ENCODE measurements at places on chromosomes 16 and 17.

GRCh38 chr17:48406936-48407567 lies 23.0 kb downstream of the SKAP1 start:
- no peak for DNase-seq

DNA sequence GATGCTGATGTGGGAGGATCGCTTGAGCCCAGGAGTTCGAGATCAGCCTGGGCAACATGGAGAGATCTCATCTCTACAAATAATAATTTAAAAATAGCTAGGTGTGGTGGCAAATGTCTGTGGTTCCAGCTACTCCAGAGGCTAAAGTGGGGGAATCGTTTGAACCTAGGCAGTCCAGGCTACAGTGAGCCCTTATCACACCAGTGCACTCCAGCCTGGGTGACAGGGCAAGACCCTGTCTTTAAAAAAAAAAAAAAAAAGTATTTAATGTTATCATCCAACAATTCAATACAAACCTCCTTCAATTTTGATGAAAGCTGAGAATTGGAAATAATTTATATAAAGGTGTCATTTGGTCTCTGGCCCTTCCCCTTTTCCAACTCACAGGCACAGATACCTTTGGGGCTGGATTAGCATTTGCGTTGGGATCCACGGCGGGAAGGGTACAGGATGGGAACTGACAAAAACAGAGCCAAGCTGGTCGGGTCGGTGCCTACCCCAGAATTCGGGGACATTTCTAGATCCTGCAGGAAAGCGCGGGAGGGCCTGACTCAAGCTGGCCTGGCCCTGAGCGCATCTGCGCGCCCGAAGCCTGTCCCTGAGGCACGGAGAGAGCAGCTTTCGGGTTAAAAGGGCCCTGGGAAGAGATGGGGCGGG lies 860 bp upstream of the DCAF7 start:
- DNase-seq, result no peak

- DNase-seq, result no peak
These were observed 3.1 kb upstream of the SLC13A2 start for GRCh38 chr17:28470266-28470913.

DNA sequence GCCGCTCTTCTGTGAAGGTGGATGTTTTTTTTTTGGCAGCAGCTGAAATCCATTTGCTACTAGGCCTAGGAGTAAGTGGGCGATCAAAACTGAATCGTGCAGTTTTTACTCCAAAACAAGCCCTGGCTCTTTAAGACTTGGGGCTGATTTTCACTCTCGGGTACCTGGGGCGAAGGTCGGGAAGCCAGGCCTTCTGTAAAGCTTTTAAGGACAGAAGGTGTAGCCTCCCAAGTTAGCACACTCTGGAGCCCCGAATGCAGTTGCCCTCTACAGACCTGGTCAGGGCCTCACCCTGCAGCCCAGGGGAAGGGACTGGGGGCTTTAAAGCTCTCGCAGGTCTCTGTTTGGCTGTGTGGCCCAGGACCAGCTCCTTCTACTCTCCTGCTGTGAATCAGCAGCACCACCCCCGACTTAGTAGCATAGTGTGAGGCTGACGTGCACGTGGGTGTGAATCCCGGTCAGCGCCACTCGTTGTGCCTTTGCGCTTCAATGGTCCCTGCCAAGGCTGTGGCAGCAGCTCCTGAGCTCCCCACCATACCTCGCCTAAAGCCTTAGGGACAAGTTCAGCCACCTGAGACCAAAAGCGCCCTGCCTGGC lies 49.9 kb downstream of the TMEM235 start:
- no peak for DNase-seq

GRCh38 chr17:69716556-69716955 lies 302.1 kb downstream of the MAP2K6 start:
- DNase-seq, result no peak

DNA sequence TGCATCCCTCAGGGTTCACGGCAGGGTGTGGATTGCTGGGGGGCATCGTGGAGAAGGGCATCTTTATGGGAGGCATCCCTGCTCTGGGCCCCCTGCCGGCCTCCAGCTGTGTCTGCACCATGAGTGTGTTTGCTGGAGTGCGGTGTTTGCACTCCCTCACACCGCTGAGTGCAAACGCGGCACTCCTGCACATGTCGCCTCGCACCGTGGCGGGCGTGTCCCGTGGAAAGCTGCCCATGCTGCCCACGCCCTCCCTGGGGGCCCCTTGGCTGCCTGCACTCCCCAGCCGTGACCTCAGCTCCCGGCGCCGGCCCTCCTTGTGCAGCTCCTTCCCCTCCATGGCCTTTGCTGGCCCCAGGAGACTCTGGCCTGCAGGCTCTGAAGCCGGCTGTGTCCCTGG lies 74.6 kb upstream of the ZNF750 start:
- no peak for DNase-seq

- DNase-seq, result no peak
These were observed 40.5 kb downstream of the DHRS7B start for GRCh38 chr17:21167303-21167702.

DNA sequence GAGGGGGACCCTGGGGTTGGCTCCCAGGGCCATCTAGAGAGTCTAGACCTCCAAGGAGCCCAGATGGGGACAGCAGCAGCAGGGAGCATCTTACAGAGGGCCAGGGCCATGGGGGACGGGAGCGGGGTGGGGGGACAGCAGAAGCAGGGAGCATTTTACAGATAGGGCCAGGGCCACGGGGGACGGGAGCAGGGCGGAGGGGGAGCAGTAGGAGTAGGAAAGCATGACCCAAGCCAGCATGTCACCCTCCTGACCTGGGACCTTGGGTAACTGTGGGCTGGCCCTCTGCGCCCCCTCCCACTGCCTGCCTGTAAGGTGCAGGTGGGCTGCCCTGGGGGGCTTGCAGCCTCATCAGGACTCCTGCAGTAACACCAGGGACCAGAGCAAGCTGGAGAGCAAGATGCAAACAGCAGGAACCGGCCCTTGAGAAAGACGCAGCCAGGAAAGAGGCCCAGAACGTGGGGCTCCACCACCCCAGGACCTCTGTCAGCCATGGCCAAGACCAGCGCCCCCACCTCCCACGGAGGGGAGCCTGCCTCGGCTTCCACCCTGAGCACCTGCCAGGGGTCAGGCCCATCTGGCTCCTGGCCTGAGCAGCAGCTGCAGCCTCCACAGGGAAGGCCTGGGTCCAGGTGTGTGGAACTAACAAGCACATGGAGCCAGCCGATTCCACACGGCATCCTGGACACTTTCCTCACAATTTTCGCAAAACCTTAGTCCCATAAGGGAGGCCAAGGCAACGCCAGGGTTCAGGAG lies 2.4 kb downstream of the ZNF598 start:
- no peak for DNase-seq

DNA sequence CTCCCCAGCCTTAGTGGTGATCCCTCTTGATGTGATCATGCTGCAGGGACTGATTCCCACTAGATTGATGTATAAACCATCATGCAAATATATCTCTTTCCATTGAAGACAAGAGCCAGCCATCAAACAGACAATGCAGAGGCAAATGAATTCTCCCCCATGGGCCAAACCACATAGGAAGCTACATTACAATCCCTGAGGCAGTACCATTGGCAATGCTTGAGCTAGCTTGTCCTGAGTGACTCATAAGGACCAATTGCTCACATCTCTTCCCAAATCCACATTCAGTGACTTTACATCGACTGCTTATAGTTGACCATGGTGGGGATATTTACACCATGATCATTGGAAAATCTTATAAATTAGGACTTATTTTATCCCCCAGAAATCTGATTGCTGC lies 242.2 kb downstream of the SHISA9 start:
- no peak for DNase-seq

DNA sequence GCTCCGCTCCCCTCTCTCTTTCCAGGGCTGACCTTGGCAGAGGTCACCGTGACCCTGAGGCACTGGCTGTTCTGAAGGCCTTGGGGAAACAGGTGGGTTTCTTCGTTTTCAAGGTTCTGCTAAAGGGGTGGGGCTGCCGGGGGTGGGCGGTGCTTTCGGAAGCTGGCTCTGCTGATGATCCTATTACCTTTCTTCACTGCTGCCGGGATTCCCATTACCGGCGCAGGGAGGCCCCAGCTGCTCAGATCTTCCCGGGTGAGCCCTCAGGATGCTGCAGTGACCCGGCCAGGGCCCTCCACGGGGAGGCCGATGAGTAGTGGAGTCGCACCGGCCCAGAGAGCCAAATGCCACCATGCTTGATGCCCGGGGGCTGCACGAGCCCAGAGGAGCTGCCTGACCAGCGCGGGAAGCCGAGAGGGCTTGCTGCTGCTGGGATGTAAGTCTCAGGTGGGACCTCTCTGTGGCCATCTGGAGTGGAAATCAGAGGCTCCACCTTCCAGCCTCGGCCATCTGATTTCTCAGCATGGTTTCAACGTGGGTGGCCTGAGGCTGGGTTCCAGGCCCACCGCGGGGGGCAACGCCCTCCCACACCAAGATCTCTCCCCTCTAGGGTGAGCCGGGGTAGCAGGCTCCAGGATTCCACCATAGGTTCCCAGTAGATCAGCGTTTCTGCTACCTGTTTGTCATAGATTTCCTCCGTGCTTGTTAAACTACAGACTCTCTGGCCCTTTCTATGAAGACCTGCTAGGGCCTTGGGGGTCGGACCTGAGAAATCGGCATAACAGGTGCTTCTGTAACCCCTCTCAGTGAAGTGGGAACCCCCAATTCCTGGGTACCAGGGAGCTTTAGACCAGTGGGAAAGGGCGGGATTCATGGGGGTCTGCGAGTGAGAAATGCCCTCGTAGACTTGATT lies 21.6 kb upstream of the ADCY7 start:
- no peak for DNase-seq

GRCh38 chr16:55346475-55346874 lies 22.5 kb downstream of the IRX6 start:
- DNase-seq, result no peak

DNA sequence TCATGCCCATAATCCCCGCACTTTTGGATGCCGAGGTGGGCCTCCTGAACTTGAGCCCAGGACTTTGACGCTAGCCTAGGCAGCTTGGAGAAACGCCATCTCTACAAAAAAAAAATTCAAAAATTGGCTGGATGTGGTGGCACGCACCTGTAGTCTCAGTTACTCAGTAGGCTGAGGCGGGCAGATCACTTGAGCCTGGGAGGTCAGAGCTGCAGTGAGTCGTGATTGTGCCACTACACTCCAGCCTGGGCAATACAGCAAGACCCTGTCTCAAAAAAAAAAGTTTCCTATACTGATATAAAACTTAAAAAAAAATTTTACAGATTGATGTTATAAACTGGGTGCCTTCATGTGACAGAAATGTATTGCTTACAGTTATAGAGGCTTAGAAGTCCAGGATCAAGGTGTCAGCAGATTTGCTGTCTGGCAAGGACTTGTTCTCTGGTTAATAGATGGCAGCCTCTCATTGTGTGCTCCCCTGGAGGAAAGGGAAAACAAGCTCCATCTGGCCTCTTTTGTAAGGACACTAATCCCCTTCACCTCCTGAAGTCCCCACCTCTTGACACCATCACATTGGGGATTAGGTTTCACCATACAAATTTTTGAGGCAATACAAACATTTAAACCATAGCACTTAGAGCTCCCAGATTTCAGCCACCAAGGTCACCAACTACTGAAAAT lies 8.5 kb upstream of the CES3 start:
- DNase-seq, result no peak

DNA sequence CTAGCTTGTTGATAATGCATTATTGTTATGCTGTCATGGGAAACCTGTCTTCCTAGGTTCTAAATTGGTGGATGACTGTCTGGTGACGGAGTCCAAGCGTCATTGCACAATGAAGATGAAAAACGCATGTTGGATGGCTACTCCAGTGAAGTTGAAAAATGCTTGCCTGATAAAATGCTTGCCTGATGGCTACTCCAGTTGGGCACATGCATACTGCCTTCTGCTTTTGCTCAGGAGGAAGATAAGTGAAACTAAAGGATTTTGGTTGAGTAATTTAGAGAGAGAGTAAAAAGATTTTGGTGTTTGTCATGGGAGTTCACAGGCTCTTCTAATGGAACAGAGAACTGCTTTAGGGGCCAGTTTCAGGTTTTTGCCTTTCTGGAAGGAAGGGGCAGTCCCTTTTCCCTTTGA lies 118.6 kb downstream of the PRKCA start:
- no peak for DNase-seq

GRCh38 chr17:54795046-54795445 lies 105.6 kb upstream of the TOM1L1 start:
- DNase-seq, result no peak

DNA sequence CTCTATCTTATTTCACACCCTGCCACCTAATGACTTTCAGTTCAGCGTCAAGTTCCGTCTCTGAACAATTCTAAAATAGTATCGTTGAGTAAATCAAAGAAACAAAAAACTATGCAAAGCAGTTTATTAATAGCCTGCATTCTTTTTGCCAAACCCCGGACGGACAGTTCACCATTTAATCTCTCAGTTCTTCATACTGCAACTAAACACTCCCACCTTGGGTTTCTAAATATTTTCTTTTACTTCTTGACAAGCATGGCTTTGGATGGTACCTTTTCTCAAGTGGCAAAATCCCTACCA lies 1.2 kb downstream of the MYH11 start:
- DNase-seq, result no peak

DNA sequence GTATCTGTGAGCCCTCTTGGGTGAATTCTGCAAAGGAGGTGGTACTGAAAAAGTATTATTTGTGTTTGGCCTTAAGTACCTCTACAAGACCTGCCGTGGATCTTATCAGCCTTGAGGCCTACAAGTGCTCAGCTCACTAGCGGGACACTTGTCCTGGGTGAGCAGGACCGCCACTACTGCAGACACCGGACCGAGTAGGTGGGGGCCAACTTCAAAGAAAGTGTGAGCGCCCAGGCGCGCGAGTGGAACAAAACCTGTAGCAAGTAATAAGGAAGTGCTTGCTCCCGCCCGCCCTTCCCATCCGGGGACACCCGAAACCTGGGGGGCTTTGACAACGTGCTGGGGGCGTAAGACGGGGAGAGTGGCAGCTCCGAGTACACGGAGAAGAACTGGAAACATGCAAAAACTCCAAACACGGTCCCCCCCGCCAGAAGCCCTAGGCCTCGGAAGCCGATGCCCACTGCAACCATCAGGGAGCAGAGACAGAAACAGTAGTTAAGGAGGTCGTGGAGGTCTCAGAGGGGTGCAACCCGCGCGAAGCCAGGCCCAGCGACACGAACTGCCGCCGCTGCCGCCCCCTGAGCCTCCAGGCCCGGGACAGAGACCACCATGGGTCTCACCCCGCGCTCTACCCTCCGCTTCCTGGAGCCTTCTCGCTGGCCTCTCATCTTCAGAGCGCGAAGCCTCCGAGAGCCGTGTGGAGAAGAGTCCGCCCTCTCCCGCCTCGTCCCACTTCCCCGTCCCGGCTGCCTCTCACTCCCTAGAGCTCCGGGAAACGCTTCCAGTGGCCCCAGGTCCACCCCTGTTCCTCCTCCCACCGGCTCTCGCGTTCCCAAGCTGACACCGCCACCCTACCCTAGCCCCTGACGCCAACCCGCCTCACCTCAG lies 537 bp downstream of the CNOT1 start:
- peak; percentile 21 for DNase-seq

GRCh38 chr16:88445583-88445960 lies 7.5 kb upstream of the ZFPM1 start:
- no peak for DNase-seq

GRCh38 chr16:17259751-17260270 lies 210.9 kb downstream of the XYLT1 start:
- DNase-seq, result no peak

- DNase-seq, result no peak
These were observed 37.4 kb downstream of the CLEC16A start for GRCh38 chr16:10981697-10982216.

Measured in stimulated activated CD8-positive, alpha-beta memory T cell treated with anti-CD3 and anti-CD28 coated beads, Interleukin-7, amount 100 ng/mL, for 24 hours (primary cell).